ENCODE measurements at places on chromosomes 4 and X.

- DNase-seq = no peak
These were observed 869.1 kb upstream of the GRID2 start for GRCh38 chr4:91434631-91435030.

DNA sequence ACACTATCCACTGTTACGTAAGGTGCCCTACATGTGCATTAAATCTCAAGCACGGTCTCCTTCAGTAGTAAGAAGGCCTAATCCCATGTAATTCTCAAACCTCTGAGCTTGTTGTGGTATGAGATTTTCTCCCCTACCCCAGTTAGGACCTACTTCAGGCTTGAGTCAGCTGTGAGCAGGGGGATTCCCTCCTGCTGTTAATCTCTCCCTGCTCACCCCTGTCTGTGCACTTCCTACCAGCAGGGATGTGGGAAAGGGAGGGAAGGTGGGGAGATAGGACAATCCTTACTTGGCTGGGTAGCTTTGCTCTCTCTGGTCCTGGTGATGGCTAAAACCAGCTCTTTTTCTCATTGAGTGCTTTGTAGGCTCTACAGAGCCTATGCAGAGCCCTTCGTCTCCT, 60.8 kb downstream of the PALLD start:
- DNase-seq = no peak

- no peak for DNase-seq
These were observed 160.8 kb downstream of the MGST2 start for GRCh38 chr4:139826426-139826825.

GRCh38 chr4:179017581-179017980, 1575.3 kb upstream of the AGA start:
- no peak for DNase-seq

DNA sequence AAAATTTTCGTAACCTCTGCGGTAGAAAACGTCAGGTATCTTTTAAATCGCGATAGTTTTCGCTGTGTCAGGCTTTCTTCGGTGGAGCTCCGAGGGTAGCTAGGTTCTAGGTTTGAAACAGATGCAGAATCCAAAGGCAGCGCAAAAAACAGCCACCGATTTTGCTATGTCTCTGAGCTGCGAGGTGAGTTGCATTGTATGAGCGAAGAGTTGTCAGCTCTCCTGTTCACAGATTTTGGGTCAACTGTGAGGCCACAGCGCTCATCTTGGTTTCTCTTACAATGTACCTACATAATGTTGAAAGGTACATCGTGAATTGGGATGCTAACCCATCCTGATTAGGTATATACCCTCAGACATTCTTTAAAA, 486 bp downstream of the CLCN3 start:
- DNase-seq = no peak

- DNase-seq = no peak
These were observed 8.4 kb downstream of the BTK start for GRCh38 chrX:101377547-101377946.

DNA sequence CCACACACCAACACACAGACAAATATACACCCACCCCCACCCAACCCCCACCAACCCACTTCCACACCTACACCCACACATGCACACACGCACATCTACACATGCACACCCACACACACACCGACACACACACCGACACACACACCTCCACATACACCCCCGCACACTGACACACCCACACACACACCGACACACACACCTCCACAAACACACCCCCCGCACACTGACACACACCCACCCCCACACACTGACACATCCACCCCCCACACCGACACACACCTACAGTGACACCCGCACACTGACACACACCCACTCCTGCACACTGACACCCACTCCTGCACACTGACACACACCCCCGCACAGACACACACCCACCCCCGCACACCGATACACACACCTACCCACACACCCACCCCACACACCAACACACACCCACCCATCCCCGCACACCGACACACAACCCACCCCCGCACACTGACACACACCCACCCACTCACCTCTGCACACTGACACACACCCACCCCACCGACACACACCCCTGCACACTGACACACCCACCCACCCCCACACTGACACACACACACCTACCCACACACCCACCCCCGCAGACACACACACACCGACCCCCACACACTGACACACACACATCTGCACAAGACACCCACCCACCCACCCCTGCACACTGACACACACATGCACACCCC, 31.1 kb downstream of the FGFRL1 start:
- no peak for DNase-seq

GRCh38 chr4:48340276-48340964, 909 bp upstream of the SLAIN2 start:
- peak; percentile 66 for DNase-seq

GRCh38 chrX:11187001-11187400, 75.9 kb downstream of the HCCS start:
- no peak for DNase-seq

DNA sequence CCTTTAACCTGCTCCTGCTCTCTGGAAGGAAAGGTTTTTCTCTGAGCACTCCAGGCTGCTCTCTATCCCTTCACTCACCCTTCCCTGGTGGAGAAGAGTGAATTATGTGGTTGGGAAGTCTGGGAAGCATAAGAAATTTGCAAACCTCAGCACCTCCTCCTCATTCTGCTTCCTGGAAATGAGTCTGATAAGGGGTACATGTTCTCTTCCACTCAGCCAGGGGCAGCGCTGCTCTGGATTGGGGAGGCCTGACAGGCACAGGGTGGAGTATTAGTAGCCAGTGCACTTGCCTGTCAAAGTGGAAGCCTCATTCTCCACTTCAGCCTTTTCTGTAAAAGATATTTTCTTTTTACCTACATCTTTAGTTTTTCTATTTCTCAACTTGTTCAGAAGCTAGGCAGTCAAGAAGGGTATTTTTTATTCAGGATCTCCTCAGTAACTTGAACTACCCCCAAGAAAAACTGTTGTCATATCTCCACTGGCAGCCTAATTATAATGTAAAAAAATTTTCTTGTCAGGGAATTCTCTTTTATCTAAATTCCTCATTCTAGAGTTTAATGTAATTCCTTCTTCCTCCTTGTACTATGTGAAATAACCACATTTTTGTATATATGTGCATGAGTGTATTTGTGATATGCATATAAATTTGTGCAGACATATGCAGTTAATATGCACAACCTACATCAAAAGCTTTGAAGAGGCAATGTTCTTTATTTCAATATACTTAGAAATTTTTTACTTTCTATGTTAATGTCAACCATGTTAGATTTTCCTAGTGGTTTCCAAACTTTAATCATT, 15.3 kb downstream of the ADAMTS3 start:
- DNase-seq = no peak

GRCh38 chr4:116847616-116848015, 237.8 kb downstream of the TRAM1L1 start:
- no peak for DNase-seq

- DNase-seq = peak; percentile 65
These were observed 223.1 kb upstream of the SLIT2 start for GRCh38 chr4:20028645-20029044.

DNA sequence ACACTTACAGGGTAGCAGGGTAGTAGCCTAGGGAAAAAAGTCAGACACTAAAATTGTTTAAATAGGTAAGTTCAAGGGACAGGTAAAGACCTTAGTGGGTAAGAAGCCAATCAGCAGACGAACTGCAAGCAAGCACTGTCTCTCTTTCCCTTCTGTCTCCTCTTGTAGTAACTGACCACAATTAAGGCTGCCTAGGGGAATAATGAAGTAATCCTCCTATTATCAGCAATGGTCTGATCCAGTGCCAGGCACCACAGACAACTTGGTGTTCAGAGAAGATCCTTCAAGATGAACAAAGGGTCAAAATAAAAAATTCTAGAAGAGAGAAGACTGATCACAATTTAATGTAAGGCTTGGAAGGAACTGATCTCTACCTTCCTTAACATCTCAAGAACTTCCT, 62.9 kb downstream of the ELOVL6 start:
- DNase-seq = no peak

DNA sequence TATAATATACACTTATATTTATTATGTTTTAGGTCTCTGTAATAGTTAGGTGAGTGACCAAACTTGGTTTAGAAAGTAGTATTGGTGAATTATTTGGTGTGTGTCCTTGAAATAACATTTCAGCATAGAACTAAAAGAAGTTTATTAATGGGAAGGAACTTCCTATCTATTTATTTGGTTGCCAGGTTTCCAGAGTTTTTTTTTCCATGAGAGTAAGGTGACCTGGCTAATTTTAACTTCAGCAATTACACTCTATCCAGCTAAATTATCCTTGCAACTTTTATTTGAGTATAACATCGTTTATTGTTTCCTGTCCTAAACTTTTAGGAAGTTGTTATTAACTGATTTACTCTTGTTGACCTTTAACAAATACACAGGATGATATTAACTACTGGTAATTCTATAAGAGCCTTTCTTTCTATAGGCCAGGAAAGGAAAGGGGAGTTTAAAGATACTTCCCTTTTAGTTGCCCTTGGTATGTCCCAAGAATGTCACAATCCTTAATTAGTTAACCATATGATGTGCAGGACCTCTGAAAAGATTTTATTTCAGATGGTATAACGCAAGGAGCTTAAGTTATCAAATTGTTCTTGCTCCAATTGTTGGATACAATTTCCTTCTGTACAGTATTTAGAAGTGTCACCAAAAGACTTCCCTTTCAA, 18.9 kb downstream of the PRDM8 start:
- no peak for DNase-seq

GRCh38 chrX:76802708-76803107, 375.2 kb downstream of the MAGEE1 start:
- peak; percentile 4 for DNase-seq

DNA sequence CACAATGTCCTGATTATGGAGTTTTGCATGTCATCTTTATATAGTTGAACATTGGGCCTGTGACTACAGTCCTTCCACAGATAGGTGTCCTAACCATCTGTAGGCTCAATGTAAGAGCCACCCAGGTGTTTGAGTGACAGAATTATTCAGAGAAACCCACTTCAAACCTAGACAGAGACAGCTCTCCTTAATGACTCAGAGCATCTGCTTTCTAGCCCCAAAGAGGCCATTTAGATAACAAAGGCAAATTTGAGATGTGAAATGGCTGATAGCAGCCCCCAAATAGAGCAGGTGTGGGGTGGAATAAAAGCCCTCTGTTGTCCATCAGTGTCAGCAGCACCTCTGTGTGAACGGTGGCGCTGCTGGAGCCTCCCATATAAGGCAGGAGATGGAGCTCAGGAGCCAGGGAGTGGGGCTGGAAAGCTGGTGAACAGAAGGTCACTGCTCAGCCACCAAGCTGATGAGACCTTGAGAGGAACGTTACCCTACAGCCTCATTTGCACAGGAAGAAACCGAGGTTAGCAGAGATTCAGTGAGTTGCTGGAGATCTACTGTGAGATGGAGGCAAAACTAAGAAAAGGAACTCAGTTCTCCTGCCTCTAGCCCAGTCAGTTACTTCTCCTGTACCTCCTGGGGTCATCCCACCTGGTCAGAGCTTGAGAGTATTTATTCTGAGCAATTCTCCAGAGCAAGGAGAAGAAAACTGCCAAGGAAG, 153.3 kb upstream of the LNX1 start:
- no peak for DNase-seq

- no peak for DNase-seq
These were observed 26.5 kb upstream of the TSR2 start for GRCh38 chrX:54413753-54414152.

DNA sequence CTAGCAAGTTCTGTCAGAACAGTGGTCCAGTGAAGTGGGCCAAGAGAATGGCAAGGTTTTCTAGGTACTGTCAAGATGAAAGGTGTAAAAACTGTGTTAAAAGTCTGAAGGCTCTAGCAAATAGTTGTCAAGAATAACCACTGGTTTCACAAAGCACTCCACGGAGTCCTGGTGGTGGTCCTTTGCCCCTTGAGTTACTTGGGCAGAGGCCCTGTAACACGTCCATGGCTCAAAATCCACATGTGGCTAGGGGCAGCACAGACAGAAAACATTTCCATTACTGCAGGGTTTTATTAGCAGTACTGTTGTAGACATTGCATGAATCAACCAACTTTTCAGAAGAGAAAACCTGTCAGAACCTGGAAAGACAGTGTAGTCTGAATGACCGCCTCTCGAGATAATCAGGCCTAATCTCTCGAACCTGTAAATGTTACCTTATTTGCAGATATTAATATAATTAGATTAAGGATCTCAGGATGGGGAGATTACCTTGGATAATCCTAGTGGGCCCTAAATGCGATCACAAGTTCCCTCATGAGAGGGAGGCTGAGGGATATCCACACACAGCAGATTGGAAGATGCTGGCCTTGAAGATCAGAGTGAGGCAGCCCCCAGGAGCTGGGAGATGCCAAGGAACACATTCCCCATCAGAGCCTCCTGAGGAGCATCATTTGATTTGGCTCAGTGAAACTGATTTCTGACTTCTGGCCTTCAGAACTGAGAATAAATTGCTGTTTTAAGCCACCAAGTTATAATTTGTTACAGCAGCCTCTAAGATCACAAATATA, 34.7 kb downstream of the ERVMER34-1 start:
- DNase-seq = no peak

DNA sequence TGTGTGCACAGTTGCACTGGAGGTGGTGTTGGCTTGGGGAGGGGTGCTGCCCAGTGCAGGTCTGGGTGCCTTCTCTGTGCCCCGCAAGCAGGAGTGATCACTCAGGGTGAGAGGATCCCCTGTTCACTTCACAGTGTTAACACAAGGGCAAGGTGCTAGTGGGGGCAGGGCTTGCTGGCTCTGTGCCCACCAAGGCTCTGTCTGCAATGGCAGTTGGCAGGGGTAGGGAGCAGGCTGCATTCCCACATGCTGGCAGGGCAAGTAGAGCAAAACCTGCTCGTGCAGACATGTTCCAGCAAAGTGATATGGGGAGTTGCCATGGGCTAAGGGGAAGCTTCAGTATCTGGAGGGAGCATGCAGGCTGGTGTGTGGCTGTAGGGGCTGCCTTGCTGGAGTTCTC, 428.0 kb downstream of the ZNF674 start:
- no peak for DNase-seq

DNA sequence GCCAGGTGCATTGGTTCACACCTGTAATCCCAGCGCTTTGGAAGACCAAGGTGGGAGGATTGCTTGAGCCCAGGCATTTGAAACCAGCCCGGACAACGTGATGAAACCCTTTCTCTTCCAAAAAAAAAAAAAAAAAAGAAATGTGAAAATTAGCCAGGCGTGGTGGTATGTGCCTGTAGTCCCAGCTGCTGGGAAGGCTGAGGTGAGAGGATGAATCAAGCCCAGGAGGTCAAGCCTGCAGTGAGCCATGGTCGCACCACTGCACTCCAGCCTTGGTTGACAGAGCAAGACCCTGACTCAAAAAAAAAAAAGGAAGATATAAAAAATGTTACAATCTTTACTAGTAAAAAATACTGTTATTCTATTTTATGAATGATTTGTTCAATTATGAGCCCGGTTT, 5.9 kb downstream of the FAM199X start:
- no peak for DNase-seq

DNA sequence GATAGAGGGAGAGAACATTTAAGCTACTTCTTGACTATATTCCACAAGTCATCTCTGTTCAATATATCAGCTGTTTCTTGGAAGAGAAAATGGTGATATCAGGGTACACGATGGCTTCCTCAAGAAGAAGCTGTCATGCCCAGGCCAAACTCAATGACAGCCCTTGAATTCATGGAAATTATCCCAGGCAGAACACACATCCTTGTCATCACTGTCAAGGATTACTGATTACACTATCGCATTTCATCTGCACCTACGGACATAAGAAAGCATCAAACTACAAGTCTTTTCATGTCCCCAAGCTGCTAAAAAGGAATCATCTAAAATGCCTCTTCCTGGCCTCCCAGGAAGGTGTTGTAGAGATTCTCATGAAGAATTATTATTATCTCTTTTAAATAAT, 165.2 kb upstream of the SLC7A11 start:
- DNase-seq = no peak

GRCh38 chr4:71275004-71275403, 63.8 kb upstream of the SLC4A4 start:
- DNase-seq = no peak

GRCh38 chr4:145805490-145805889, 125.5 kb downstream of the C4orf51 start:
- DNase-seq = no peak
